ENCODE measurements at places on chromosomes 5 and 9.

DNA sequence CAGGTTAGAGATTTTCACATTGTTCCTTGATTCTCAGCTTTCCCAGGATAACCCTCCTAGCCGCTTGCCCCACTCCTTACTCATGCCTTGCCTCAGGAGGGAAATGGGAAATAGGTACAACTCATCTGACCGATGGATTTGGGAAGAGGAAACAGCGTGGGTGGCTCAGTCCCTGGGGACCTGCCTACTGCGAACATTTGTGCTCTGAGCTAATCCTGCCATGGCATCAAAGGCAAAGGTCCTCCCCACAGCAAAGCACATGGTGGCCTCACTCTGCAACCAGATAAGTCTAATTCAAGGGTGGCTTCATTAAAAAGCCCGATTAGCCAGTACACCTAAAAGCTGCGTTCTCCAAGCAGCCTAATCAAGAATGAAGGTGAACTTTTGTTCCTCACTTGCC, 82.4 kb upstream of the ADRA1B start:
- no peak for DNase-seq

- DNase-seq = no peak
These were observed 5.2 kb downstream of the KCNN2 start for GRCh38 chr5:114367029-114367428.

DNA sequence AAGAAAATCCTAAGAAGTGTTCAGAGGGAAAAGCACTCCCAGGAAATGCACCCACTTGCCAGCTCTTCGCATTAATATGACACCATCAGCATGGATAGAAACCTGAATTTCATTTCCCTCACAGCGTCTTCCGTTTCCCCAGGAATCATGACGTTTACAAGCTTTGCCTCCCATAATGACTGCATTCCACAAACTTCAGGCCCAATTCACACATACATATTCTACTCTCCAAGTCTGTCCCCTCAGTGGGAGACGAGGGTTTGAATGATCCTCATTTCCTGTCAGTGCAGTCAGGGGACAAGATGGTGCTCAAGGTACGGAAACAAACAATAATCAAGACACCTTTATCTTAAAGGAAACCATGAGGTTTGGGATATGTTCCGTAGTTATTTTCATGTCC, 44.9 kb upstream of the MAN2A1 start:
- DNase-seq = no peak

DNA sequence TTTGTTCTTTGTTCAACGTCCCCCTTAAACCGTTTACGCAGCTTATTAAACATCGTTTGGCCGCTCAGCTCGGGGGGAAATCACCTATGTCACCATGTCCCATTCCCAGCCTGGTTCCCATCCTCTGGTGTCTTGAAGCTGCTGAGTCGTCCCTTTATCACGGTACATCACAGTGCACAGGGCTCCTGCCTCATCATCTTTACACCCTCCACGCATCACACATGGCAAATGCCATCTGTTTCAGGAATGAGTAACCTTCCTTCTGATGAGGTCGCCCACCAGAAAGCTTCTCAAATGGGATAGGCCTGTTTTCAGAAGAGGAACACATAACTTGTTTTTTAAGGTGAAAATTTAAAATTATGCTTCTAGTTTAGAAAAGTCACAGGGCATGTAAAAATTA, 7.9 kb upstream of the LHX6 start:
- no peak for DNase-seq

- DNase-seq = no peak
These were observed 120.1 kb downstream of the XRCC4 start for GRCh38 chr5:83197326-83197967.

- no peak for DNase-seq
These were observed 141.7 kb downstream of the SYK start for GRCh38 chr9:90943341-90943740.

DNA sequence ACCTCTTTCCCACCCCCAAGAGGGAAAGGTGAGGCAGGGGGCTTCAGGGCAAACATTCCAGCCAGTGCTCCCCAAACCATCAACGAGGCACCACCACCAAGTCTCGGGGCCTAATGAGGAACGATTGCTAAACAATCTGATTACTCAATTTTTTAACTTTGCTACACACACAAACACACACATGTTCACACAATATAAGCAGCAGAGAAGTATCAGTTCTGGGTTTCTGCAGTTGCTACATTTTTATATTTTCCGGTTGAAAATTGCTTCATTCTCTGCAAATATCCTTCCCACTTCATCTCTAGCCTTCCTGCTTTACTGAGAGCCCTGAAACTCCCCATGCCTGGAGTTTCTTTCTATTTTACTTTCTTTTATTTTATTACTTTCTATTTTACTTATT, 60.2 kb downstream of the FEM1C start:
- DNase-seq = no peak

GRCh38 chr9:134177186-134177585, 12.8 kb upstream of the RNU6ATAC start:
- DNase-seq = no peak

GRCh38 chr9:116990592-116990991, 303.5 kb downstream of the TRIM32 start:
- DNase-seq = no peak

- no peak for DNase-seq
These were observed 1474.3 kb upstream of the CDH6 start for GRCh38 chr5:29719171-29719570.

DNA sequence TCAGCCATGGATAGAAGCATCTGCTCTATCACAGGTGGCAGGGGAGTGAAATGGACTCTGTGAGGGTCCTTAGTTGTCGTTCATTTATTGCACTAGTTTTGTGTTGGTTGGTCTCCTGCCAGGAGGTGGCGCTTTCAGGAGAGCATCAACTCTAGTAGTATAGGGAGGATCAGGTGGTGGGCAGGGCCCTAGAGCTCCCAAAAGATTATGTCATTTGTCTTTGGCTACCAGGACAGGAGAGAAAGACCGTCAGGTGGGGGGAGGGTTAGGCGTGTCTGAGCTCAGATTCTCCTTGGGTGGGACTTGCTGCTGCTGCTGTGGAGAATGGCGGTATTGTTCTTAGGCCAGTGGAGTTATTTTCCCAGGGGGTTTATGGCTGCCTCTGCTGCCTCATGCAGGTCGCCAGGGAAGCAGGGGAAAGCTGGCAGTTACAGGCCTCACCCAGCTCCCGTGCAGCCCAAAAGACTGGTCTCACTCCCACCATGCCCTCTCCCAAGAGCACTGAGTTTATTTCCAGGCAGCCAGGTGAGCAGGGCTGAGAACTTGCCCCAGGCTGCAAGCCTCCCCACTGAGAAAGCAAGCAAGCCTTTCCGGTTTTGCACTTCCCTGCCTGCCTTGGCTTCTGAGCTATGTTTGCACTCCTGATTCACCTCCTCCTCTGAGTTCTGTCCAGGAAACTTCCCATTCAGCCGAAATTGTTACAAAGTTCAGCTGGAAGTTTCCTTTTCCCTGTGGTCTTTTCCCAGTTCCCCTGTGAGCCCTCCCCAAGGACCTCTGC, 317.3 kb downstream of the TAF11L14 start:
- DNase-seq = no peak

Data from activated CD4-positive, alpha-beta T cell treated with anti-CD3 and anti-CD28 coated beads, Interleukin-2, amount 50 U/mL, for 4 hours (primary cell).